GM12891 (cell line): ENCODE measurements at places on chromosomes 3 and 15.

- no peak for DNase-seq
These were observed 207.9 kb upstream of the COL8A1 start for GRCh38 chr3:99430348-99431134.

DNA sequence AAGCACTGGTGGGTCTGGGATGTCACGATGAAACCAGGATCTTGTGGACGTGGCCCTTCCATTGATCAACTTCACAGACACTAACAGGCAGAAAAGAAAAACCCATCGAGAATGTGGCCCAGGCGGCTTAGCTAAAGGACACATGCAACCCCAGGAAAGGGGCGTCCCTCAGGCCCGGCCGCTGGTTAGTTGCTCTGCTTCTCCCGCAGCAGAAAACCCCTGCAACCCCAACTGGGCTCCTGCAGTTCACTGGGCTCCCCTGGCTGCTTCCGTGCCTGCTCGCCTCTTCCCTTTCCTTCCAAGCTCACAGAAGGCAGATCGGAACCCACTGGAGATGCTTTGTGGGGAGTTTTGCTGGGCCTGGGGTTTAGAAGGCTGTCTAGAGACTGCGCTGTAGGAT is 1.1 kb downstream of the GASK1A start:
- no peak for DNase-seq

- no peak for DNase-seq
These were observed 55.9 kb downstream of the LRRK1 start for GRCh38 chr15:100975043-100975442.

DNA sequence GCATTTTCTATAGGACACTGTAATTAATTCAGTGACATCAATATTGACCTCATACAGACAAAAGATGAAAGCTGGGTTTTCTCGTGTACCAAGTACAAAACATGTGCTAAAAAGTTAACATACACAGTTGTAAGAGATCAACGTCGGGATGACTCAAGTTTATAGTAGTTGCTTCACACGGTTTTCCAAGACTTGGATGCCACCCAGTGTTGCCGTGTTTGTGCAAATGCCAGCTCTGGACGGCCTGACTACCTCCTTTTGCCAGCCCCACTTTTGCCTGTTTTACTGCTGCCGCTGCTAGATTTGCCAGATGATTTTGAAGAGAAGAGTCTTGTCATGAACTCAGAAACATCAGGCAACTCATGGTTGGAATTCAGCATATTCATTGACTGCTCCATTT is 17.6 kb downstream of the EMC7 start:
- no peak for DNase-seq

GRCh38 chr3:186319945-186320344 is 42.1 kb downstream of the DGKG start:
- no peak for DNase-seq

- DNase-seq, result no peak
These were observed 54.7 kb downstream of the B3GNT5 start for GRCh38 chr3:183307749-183308148.

DNA sequence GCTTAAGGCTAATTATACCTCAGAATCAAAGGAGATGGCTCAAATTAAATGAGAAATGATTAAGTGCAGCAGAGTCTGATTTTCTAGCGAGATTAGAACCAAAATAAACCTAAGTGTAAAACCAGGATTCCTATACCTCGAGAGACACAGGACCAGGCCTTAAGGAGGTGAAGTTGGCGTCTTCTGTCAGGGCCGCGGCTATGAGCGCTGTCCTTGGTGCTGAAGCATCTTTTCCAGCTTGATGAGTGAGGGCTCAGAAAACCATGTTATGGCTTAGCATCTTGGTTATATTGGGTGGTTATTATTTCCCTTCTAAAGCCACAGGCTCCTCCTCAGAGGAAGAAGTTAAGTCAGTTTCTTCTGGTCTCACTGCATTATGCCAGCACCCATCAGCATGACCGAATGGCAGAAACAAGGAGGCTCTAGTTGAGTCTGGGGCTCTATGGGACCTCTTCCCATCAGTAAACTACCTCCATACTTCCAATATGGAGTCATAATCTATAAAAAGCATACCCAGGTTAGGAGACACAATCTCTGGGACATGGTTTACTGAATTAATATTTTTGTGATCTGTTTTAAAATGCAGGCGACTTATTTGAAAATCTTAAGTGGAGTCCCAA is 120.1 kb upstream of the NMNAT3 start:
- DNase-seq, result no peak

- DNase-seq, result no peak
These were observed 181.0 kb downstream of the SI start for GRCh38 chr3:164897342-164897741.

- peak; percentile 41 for DNase-seq
These were observed 887 bp downstream of the OXTR start for GRCh38 chr3:8768364-8769087.

- DNase-seq, result no peak
These were observed 91.2 kb downstream of the POLR2M start for GRCh38 chr15:57797568-57798267.

DNA sequence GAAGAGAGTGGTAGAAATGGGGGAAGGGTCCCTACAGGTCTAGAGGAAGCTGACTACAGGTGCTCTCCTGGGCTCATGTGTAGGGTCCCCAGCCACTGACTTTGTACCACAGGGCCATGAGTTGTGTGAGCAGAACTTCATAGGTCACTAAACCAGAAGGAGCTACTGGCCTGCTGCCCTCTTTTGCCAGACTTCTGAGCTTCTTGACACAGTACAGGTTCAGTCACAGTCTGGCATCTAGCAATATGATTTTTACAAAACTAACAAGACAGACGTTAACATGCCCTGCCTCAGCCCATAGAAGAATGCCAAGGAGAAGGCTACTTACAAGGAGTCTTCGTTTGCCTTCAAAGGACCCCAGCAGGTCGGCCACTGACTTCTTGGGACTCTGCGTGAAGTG is 3.2 kb downstream of the CCDC80 start:
- no peak for DNase-seq

GRCh38 chr15:68113273-68113672 is 59.2 kb downstream of the PIAS1 start:
- no peak for DNase-seq

- DNase-seq, result no peak
These were observed 319.2 kb upstream of the TRIM42 start for GRCh38 chr3:140358686-140359085.

DNA sequence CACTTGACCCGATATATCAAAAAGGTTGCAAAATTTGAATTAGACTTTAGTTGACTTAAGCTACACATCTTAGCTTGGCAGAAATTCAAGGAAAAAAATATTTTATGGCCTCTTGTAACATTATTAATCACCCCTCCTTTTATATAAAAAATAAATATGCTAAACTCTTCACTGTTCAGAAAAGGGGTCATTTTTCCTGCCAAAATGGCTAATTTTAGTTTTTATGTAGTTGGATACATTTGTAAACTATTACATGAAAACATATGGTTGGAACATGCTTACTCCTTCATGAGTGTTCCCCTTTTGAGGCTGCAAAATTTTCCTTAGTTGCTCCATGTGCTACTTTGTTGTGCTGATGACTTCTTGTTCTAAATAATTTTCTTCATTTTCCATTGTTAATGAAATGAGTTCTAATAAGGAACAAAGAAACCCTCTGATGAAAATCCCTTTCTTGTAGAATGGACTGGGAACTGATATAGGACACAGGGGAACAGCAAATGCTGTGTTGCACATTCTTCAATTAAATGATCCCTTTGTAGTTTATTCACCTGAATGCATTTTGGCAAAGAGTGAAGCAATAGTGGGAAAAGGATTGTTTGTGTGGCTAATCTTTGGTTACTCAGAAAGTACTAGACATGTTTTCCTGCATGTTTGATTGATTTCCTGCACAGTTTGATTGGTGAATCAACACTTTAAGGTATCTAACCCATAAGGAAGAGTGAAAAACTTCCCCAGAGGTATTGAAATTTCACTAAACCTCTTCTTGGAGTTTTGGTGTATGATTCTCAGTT is 349.3 kb downstream of the TIGIT start:
- no peak for DNase-seq

- DNase-seq, result no peak
These were observed 203.6 kb downstream of the EDEM1 start for GRCh38 chr3:5390936-5391625.

GRCh38 chr3:21259896-21260295 is 491.1 kb downstream of the ZNF385D start:
- no peak for DNase-seq

DNA sequence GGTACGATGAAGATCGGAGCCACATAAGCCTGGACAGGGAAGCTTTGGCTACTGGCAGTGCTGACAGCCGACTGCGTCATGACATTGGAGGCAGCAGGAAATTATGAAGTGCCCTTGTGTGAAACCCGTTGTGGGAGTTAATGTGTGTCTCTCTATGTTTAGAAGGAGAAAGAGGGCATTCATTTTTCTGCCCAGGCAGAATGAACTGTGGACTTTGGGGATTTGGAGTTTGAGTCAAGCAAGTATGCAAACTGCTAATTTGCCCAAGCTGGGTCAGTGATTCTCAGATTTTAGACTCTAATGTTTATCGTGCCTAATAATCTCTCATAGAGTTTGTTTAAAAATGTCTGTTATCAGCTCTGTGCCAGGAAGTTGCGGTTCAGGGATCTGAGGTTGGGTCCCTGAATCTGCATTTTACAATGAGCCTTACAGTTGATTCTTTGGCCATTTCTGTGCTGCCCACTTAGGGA is 5.6 kb downstream of the CTXND1 start:
- no peak for DNase-seq

DNA sequence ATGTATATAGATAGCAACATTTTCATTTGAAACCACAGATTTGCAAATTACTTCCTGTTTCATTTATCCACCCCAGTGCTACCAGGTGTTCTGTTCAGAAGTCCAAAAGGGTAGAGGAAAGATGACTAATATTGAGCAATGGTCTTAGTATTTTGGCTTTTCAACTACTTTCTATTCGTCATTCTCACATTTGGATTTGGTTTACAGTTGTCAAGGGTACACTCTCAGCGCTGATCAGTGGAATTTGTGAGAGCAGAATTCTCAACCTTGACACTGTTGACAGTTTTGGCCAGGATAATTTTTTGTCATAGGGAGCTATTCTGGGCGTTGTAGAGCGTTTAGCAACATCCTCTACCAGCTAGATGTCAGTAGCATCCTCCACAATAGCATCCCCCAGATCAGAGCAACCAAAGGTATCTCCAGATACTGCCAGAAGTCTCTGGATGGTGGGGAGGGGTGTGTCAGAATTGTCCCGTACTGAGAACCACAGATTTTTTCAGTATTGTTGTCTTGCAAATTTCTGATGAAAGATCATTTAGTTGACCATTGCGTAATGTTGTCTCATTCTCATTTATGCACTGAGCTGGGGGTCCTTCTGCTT is 4.2 kb downstream of the HMCES start:
- peak; percentile 48 for DNase-seq

DNA sequence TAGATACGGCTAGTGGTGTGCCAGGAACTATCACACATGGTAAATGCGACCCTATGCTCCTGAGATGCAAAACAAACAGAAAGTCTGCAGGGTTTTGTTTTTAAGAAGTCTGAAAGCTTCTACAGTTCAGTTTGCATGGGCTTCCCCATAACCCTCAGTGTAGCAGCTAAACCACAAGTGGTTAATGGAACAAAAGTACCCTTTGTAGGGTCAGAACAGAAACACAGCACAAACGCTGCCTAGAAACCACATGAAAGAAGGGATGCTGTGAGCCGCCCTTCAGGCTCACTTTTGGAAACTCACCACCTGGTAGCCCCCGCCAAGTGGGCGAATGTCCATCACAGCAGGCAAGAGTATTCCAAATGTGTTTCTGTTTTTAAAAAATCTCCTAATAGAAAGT is 46.2 kb downstream of the CTDSPL start:
- peak; percentile 16 for DNase-seq

DNA sequence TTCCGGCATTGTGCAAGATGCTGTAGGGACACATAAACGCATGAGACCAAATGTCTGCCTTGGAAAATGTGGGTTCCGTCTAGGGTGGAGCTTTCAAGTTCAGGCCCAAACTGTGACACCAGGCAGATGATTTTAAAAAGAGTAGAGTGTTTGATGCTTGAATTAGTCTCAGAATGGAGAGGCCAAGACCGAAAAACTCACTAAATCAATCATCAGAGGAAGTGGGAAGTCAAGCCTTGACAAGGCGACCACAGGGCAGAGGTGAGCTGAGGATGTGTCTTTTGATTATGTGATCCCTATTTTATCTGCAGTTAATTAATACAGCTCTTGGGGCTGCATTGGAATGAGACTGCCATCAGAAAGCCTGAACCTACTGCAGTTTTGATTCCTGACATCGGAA is 275.4 kb downstream of the ABHD5 start:
- no peak for DNase-seq

- DNase-seq, result no peak
These were observed 547.7 kb upstream of the MCTP2 start for GRCh38 chr15:93683651-93684050.

DNA sequence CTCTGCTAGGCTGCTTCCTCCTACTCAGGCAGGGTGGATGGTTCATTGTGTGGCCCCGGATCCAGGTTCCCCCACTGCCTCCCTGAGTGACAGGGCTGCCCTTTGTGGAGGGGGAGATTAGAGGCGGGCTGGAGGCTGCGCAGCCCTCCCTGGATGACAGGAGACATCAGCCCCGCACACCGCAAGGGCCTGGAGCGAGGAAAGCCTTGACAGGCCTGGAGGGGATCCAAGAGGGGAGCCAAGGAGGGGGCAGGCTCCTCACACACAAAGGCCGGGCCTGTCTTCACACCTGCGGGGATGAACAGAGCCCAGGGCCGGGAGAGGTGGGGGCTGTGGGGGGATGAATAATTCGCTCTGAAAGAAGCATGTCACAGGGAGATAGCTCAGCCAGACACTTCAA is 72.9 kb downstream of the RPN1 start:
- DNase-seq, result no peak

DNA sequence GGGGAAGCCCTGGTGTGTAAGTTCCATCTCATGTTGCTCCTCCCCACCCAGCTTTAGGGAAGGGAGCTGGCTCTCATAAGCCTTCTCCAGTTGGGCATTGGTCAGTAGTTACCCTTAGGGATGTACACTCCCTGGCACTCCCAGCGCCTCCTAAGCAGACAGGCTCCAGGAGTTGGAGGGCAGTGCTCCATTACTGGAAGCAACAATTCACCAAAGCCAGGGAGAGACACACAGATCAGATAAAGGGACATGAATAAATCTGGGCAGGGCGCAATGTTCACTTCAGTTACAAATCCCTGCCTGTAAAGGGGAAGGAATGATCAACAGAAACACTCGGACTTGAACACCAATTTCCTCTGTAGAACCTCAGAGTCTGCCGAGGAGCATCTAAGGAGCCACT is 169.1 kb upstream of the CTNNB1 start:
- no peak for DNase-seq

DNA sequence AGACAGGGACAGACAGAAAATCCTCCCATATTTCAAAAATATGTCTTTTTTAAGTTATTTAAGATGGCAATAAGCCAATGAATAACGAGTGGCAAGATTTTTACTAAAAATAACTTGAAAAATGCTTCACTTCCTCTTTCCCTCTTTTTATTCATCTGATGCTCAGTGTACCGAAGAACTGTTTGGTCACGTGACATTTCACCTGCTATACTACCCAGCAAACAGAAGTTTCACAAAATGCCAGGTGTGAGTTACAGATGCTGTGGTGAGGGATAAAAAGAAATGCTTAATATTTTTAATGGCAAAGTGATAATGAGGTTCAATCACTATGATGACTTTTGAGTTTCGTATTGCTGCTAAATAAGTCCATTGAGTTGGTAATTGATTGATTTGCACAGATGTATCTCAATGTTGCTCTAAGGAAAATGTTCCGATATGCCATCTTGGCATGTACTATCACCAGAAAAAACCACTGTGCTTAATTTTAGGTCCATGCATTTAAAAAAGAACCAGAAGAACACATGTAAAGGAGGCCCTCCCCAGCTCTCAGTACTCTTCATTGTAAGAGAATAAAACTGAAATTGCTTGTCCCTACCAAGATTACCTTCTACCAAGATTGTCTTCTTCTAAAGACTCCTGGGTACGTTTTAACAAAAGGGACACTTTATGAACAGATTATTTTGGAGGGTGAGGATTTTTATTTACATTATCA is 26.0 kb upstream of the SEC62 start:
- DNase-seq, result no peak
